Nephron progenitor cell (in vitro differentiated cells): ENCODE measurements at places on chromosomes 11 and 22.

- no peak for DNase-seq
Measured at GRCh38 chr11:27520226-27520625, 13.7 kb upstream of the LIN7C start.

- peak; percentile 49 for DNase-seq
Measured at GRCh38 chr22:27454807-27455450, 346.6 kb downstream of the MN1 start.

GRCh38 chr22:49737101-49737551 is 90.5 kb downstream of the BRD1 start:
- no peak for DNase-seq

DNA sequence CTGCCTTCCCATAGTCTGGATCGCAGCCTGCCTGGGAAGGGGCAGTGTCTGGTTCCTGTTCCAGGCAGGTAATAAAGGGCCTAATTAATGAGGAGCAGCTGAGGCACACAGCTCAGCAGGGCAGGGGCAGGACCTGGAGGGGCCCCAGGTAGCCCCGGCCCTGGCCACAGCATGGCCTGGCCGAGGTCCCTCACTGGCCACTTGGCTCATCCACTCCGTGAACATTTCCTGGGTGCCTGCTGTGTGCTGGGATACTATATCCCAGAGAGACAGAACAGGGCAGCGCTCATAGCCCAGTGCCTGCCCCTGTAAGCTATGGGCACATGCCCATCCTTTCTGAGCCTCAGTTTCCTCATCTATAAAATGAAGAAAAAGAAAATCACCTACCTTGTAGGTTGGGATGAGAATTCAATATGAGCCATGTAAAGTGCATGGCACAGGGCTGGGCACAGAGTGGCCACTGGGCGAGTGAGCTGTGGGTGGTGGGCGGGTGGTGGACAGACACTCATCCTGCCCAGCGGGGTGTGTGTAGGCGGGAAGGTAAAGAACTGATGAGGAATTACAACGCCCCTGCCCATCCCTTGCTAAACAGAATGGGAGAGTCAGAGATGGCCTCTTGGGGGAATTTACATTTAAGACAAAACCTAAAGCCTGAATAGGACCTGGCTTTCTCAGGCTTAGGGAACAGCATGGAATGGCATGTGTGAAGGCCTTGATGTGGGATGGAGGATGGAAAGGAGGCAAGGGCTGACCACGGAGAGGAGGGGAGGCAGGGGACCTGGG is 9.2 kb downstream of the MYRF start:
- no peak for DNase-seq

GRCh38 chr11:35139722-35140282 is 831 bp downstream of the CD44 start:
- DNase-seq, result no peak

DNA sequence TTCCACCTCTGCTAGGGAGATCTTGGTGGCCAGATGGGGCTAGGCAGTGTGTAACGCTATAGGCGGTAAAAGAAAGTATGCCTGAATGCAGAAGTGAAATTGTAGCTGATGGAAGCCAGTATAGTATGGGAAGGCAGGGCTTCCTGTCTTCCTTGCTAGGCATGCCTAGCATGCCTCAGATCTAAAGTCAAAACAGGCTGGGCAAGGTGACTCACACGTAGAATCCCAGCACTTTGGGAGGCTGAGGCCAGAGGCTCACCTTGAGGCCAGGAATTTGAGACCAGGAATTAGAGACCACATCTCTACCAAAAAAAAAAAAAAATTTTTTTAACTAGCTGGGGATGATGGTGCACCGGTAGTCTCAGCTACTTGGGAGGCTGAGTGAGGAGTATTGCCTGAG is 281.7 kb upstream of the MTNR1B start:
- no peak for DNase-seq

DNA sequence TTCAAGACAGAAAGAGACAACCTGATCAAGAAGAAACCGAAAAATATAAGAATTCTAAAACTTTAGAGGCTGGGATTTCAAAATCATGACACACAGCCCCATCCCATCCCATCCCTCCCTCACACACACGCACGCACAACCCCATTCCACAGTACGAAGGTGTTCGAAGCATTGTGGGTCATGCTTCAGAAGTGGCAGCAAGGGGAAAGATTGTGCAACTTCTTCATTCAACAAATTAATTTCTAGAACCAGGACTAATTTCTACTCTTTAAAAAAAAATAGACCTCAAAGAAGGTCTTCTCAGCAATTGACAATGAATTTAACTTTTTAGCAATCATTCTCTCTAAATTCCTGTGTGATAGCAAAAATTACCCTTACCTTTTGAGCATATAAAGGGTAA is 867 bp downstream of the SPA17 start:
- DNase-seq, result no peak

DNA sequence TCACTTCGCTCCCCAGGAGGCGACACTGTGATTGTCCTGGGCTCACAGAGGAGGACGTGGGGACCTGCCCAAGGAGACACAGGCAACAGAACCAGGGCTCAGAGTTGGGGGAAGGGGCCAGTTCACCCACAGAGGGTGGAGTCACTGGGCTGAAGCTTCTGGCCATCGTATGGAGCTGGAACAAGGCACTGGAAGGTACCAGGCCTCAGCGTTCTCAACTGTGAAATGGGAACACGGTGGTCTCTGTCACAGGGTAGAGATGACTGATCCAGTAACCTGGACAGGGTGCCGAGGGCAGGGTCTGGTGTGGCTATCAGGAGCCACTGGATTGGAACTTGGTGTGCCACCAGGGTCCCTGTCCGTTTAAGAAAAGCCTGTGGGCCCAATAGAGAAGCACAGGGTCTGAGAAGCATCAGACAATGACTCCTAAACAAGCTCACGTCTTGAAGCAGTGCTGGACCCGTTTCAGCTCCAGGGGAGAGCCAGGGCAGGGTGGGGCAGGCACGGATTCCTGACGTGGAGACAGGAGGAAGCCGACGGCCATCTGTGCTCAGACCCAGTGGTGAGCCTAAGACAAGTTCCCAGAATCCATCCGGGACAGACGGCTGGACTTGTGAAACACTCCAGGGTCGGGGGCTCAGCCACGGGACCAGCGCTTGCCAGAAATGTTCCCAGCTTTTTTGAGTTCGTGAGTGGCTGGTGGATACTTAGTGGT is 25.0 kb upstream of the KCNQ1OT1 start:
- no peak for DNase-seq
